ENCODE measurements at places on chromosomes 12 and 14.

GRCh38 chr12:65960820-65961189 lies 136.5 kb downstream of the HMGA2 start:
- DNase-seq: no peak

- no peak for DNase-seq
These were observed 18.4 kb downstream of the DDX51 start for GRCh38 chr12:132125736-132126135.

GRCh38 chr12:92206596-92206995 lies 61.0 kb upstream of the BTG1 start:
- no peak for DNase-seq

- DNase-seq: no peak
These were observed 67.6 kb downstream of the RIN3 start for GRCh38 chr14:92581206-92581605.

GRCh38 chr12:108080363-108080762 lies 48.7 kb upstream of the WSCD2 start:
- no peak for DNase-seq
